Stimulated activated CD8-positive, alpha-beta memory T cell treated with anti-CD3 and anti-CD28 coated beads, Interleukin-2, amount 100 ng/mL, for 1 hour (primary cell): ENCODE measurements at places on chromosomes 4 and X.

- no peak for DNase-seq
These were observed 28.8 kb downstream of the ABLIM2 start for GRCh38 chr4:8129785-8130184.

- no peak for DNase-seq
These were observed 362 bp downstream of the NCAPG start for GRCh38 chr4:17811078-17811603.

DNA sequence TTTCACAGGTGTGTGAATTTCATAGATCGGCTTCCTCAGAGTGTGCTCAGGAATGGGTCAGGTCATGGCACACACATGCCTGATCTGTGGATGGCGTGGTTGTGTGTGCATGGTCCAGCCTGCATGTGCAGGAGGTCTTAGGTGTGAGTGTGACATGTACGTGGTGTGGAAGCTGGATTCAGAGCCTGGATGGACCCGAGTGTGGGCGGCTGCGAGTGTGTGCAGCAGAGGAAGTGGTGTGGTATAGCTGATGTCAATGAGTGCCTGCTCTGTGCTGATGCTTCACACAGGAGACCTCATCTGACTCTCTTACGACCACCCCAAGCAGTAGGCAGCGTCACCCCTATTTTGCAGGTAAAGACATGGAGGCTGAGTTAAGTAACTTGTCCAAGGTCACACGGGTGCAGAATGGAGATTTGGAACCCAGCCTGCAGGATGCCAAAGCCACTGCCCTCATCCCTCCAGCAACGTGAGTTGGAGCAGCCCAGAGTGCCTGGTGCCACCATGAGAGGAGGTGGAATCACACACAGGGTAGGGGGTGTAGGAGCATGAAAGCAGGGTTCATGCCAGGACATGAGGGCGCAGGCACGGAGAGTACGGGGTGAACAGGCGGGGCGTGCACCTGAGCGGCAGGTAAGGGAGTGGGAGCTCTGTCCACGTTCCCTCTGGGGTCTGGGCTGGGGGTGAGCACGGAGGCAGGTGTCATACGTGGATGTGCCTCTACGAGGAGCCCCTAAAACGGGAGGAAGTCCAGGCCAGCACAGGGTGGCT, 24.2 kb upstream of the C4orf50 start:
- no peak for DNase-seq

DNA sequence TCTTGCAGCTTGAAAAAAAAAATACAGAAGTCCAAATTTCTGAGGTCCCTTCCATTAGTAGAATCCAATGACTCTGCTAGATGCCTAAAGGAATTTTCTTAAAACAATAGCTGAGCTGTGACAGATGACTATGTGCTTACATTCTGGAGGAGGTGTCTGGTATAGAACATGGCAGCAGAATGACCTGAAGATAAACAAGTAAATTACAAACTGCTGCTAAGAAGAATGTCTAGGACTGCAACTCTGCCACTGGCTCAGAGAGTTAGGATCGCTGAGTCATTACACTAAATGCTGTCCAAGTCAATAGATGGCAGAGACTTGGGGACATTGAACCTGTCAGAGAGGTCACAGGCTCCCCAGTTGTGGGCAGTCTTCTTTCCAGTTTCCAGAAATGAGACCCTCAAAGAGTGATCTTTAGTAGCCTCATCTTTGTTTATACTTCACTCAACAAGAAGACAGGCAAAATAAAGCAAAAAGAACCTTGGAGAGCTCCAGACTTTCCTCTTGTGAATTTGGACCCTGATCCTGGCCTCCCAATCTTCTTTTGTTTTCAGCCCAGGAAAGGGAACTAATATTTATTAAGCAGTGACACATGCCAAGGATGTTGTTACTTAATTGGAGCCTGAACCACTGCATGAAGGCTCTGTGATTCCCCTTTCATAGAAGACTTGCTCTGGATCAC, 56.4 kb upstream of the SCML1 start:
- no peak for DNase-seq

GRCh38 chr4:183201331-183201730, 102.3 kb downstream of the WWC2 start:
- no peak for DNase-seq

- DNase-seq, result no peak
These were observed 22.2 kb downstream of the LIAS start for GRCh38 chr4:39480902-39481695.

DNA sequence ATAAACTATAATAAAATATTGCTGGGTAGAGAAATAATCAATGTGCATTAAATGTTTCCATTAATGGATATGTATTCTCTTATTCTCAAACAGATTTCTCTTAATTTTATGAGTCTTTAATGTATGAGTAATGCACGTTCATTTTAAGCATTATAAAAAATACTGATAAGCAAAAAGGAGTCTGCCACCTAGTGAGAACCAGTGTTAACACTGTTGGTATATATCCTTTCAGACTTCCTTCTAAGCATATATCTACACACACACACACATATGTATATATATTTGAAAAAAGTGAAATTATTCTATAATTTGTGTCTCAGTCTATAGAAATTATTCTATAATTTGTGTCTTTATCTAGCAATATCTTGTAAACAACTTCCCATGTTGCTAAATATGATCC, 49.9 kb upstream of the MTMR1 start:
- DNase-seq, result no peak

DNA sequence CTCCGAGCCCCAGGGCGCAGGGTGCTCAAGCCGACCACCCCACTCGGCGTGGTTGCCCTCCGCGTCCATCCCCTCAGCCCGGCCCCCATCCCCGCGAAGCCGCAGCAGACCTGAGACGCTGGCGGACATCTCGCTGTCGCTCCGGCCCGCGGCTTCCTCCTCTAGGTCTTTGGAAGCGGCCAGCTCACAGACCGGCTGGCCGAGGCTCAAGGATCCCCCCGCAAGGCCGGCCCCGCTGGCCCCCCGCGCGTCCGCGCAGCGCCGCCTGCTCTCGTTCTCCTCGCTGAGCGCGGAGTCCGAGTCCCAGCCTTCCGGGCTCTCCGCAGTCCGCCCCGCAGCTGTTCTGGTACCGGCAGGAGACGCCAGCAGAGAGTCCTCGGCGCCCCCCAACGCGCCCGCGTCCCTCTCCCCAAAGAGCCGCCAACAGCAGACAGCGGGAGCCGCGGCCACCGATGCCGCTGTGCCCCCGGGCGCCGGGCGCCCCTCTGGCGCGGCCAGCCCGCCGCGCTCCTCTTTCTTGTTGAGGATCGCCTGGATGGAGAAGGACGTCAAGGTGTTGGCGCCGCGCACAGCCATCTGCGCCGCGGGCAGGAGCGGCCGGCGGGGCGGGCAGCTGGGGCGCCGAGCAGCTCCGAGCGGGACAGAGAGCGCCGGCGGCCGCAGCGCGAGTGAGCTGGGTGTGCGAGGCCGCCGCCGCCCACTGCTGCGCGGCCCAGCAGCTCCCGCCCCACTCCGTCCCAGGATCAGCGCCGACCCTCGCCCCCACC, at the start of gene NKX3-2:
TSS of gene NKX3-2 (minus strand) at position 670 of the 767 bp plus-strand sequence. CDS start at position 576, 94 bp downstream.
- DNase-seq, result no peak

- no peak for DNase-seq
These were observed 20.3 kb downstream of the SMS start for GRCh38 chrX:21960569-21961541.

- no peak for DNase-seq
These were observed 102.9 kb downstream of the TSPAN7 start for GRCh38 chrX:38664285-38664684.
